ENCODE measurements at places on chromosomes 2 and 18.
A peak's percentile ranks its signal among the peaks of the same experiment; 100 is the strongest.

- no peaks in the 10 kb centered on the region for H3K36me3 ChIP-seq
- no peak overlapping the region for H3K4me3 ChIP-seq
- H3K27ac ChIP-seq: no peak overlapping the region
- H3K4me1 ChIP-seq: no peaks in the 10 kb centered on the region
These were observed 50.8 kb downstream of the FAM228A start for GRCh38 chr2:24225499-24226242.

- peaks cover 32% of the 10 kb centered on the region for H3K36me3 ChIP-seq
- H3K4me3 ChIP-seq: no peak overlapping the region
- peaks cover 18% of the 10 kb centered on the region for H3K4me1 ChIP-seq
- no peaks in the 10 kb centered on the region for H3K27me3 ChIP-seq
These were observed 173.4 kb downstream of the TNS1 start for GRCh38 chr2:217829420-217829819.

GRCh38 chr18:959854-960253 is 55.2 kb downstream of the ADCYAP1 start:
- DNase-seq: no peak
- no peaks in the 10 kb centered on the region for H3K27me3 ChIP-seq
- no peak overlapping the region for H3K4me3 ChIP-seq
- no peaks in the 10 kb centered on the region for H3K36me3 ChIP-seq
- no peaks in the 10 kb centered on the region for H3K4me1 ChIP-seq

GRCh38 chr2:105388971-105389381 is 9.9 kb downstream of the FHL2 start:
- H3K4me1 ChIP-seq: peaks cover 68% of the 10 kb centered on the region
- H3K27me3 ChIP-seq: no peaks in the 10 kb centered on the region
- peak overlapping the region; percentile 28 for H3K4me3 ChIP-seq

- no peaks in the 10 kb centered on the region for H3K27me3 ChIP-seq
- no peaks in the 10 kb centered on the region for H3K36me3 ChIP-seq
- H3K4me1 ChIP-seq: no peaks in the 10 kb centered on the region
- no peak for DNase-seq
- H3K4me3 ChIP-seq: no peak overlapping the region
These were observed 31.2 kb upstream of the GTF2A1L start for GRCh38 chr2:48586433-48586832.
